Pons (tissue), 1 donor: ENCODE measurements at places on chromosomes 7 and 10.

DNA sequence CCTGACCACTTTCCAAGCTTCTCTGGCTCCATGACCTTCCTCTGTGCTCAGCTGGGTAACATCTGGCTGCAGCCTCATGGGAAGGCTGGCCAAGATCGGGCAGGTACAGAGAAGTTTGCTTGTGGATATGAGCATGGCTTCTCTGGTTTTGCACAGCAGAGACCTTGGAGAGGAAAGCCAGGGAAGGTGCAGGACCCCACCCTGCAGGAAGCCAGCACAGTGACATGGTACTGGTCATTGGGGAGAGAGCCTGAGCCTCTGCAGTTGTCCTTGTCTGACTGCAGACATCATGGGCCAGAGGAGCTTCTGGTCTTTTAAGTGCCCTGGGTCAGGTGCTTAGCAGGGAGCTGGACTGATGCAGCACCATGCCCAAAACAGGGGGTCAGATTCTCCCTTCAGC is 70.6 kb upstream of the LEP start:
- no peak for DNase-seq

- no peak for DNase-seq
These were observed 61.2 kb upstream of the YAE1 start for GRCh38 chr7:39504963-39505362.

- no peak for DNase-seq
These were observed 64.7 kb downstream of the CREB5 start for GRCh38 chr7:28477041-28477442.

- no peak for DNase-seq
These were observed 3.1 kb upstream of the HOXA9 start for GRCh38 chr7:27168265-27168947.

DNA sequence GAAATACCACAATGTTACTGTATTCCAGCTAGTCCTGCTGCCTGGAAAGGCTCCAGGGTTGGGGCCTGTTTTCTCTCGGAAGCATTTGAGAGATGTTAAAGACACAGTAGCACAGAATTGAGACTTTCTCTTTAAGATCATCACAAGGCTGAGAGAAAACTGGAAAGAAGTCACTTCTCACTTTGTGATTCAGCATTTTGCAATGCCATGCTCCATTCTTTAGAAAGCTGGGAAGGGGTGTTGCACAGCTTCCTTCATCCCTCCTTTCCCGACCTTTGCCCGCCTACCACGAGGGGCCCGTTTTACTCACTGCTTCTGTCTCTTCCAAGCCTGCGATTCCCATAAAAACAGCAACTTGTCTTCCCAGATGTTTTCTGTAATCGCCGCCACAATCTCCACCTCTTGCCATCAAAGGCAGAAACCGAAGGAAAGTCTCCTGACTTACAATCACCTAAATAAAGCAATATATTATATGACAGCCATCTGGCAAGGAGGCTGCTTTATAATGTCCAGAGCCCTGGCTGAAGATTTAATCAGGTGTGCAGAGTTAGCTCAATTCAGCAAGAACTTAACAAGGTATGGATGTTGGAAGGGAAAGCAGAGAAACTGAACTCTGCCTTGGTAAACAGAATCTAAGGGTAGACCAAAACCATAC is 18.9 kb downstream of the NOD1 start:
- DNase-seq: no peak

DNA sequence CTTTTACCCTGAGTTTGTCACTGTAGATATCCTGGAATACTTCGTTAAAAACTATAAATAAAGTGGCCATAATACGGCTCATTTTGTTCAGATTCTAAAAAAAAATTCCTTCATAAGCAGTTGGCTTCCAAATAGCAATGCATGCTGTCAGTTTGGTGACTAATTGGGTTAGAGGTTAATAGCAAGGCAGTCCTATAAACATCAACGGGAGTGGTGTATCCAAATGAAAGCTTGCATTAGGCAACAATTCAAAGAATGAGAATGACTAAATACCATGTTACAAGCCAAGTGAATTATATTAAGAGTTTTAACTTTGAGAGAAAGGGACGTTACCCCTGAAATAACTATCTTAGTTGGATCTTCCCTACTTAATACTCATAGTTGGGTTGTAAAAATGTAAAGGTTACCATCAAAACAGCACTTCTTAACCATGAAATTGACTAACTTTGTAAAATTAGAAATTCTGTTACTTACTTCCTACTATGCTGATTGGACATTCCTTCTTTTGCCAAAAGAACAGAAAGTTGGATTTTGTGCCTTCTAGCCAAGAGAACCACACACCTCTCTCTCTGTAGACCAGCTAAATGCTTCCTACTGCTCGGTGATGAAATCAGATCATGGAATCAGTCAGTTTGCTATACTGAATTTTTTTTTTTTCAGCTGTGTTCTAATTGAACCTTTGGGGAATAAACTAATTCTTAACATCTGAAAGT is 98.0 kb downstream of the KAT6B start:
- no peak for DNase-seq
